Activated CD4-positive, alpha-beta T cell treated with anti-CD3 and anti-CD28 coated beads, Interleukin-2, amount 10 ng/mL, durations not matched to agents 7 days and 5 days (primary cell): ENCODE measurements at places on chromosomes 5 and 9.

DNA sequence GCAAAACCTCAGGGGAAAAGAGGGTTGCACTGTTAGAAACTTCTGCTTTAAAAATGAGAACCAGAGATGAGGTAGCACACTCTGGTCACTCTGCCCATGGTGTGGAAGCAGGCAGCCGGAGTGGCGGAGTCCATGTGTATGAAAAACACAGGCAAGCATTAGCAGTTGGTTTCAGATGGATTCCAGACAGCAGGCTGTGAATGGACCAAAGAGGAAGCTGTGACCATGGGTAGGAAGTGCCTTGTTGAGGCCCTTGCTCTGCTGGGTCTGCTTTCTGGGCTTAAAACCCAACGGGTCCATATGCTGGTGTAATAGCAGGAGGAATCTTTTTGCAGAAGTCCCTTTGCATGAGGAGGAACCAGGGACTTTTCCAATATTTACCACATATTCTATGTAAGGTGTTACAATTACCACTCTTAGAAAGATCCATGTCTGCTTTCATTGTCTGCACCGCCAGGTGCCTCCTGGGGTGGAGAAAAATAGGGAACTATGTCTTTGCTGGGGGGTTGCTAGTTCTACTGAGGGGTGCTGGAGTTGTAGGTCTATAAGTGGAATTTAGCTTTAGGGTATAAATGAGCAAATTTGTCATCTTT lies 77.0 kb downstream of the ANKRD55 start:
- DNase-seq, result no peak

DNA sequence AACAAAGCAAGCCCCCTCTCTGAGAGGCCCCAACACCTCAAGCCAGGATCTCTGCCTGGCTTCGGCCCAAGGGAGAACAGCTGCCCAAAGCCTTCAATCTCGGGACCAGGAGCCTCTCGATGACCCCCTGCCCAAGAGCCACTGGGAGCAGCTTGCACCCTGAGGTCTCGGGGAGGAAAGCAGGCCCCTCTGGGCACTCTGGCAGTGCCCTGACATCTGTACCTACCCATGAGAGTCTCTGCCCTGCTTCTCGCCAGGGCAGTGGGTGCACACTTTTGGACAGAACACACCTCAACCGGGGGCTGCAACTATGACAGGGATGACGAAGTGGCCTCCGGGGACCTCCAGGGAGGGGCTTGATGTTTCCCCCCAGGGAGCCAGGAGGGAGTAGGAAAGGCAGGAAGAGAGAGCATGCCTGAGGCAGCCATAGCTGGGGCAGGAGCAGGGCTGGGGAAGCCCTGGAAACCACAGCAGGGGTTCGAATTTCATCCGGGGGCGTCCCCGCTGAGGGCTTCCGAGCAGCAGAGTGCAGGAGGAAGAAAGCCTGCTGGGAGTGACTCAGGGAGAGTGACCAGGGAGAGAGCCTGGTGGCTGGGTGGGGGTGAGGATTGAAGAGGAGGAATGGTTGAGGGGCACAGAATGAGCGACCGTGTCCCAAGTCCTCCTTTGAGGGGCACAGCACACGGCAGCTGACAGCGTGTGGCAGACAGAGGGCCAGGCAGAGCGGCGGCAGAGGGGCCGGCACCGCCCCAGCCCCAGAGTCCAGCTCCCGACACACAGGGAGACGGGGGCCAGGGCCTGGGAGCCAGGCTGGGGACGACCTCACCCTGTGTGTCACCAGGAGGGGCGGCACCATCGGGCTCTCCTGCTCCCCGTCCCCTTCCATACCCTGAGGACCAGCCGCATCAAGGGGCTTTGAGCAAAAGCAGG lies 1.8 kb downstream of the LPCAT1 start:
- DNase-seq, result no peak

DNA sequence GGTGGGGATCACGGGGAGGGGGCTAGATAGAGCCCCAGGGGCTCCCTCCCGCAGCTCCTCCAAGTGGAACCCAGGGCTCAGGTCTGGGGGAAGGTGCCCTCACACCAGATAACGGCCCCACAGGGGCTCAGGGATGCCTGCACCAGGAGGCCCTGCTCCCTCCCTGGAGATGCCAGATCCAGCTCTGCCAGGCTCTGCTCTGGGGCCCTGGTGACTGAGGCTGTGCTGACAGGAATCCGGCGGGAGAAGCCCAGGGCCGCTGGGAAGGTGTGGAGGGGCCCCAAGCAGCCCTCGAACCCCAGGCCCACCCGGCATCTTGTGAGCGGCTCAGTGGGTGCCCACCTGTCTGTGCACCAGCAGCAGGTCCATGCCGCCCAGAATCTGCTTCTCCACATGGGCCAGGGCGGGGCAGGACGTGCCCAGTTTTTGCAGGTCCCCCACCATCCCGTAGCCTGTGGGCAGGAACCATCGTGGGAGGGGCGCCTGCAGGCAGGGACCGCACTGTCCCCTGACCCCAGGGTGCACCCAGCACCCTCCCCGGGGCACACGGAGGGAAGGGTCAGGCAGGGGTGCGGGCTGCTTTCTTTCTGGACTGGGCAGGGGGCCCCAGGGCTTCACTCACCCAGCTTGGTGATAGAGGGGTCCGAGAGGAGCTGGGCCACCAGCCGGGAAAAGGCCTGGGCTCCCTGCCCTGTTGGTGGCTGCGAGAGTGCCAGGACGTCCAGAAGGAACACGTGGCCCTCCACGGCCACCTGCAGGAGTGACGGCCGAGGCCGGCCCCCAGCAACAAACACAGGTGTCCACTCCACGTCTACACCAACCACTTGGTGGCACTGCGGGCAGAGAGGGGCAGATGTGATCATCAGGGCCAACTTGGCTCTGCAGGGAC lies 48.9 kb upstream of the NRARP start:
- DNase-seq, result no peak

DNA sequence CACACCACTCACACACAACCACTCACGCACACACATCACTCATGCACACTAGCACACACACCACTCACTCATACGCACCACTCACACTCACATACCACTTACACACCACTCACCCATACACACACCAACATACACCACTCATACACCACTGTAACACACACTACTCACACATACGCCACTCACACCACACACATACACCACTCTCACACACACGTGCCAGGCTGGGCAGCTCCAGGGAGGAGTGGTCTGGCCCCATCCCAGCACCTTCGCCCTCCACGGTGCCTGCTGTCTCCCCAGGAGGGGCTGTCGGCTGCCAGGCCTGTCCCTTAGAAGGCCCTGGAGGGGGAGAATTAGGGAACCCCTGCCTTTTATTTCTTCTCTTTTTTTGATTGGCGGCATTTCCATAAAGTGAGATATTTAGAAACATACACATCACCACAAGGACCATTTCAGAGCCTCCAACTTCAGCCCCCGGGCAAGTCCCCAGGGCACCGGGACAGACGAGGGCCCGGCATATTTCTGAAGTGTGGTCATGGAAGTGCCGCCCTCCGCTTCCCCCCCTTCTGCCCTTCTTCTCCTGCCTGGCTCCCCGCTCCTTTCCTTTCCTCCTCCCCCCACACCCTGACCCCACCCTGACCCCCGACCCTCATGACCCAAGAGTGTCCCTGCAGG lies 6.3 kb upstream of the ASB6 start:
- no peak for DNase-seq

DNA sequence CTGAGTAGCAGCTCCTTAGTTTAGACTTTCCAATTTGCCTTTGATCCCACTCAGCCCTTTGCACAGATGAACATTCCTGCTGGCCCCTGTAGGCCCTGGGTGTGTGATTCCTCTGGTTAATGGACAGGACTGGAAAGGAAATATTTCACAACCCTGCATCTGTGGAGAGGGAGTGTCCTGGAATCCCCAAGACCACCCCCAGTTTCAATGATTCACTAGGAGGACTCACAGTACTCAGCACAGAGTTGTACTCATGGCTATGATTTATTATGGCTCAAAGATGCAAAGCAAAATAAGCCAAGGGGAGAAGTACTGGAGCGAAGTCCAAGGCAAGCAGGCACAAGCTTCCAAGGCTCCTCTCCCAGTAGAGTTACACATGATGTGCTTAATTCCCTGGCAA lies 42.4 kb upstream of the TJP2 start:
- DNase-seq, result no peak
